Spinal cord (tissue), 10 donors: ENCODE measurements at places on chromosomes 3 and 15. TPM values are rescaled to one million over a fixed set of nuclear protein-coding genes. Genes with fewer than 3 reads are reported as not detected.
A peak's percentile ranks its signal among the peaks of the same experiment; 100 is the strongest.

- no peak for DNase-seq
Observed at GRCh38 chr3:141184430-141184829, 47.2 kb upstream of the PXYLP1 start.

DNA sequence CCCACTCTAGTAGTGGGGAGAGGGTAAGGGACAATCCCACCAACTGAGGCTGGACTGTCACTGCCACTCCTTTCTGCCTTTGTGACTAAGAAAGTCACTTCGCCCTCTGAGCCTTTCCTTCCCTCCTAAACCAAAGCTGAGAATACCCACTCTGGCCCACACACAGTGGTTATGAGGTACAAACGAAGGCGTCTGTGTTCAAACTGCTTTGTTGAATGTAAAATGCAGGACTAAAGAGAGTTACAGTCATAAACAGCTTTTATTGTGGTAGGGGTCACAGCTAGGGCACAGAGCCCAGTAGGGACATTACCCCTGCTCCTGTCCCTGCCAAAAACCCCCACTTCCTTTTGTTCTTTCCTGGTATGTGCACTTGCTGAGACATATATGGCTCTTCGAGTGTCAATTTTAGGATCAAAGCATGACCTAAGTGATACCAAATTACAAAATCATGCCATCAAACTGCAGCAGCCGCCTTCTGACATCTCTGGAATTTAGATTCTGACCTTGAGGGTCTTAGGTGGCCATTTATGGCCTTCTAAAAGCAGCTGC lies 45.1 kb downstream of the CTDSPL start:
- no peak for DNase-seq

DNA sequence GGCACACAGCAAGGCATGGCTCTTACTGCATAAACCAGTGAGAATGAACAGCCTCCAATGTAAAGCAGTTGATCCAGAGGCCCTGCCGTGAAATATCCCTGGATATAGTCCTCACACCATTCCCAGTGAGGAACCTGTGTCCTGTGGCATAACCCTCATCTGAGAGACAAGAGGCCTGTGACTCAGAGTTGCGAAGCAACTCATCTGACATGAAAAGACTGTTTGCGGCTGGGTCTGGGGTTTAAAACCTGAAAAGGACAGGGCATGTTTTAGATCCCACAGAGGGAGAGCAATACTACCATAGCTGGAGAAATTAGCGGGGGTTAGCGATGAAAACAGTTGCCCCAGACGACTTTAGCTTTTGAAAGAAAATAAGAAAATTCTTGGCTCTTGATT lies 165.3 kb upstream of the BHLHE40 start:
- DNase-seq: no peak

- DNase-seq: no peak
Observed at GRCh38 chr15:99135194-99135593, 30.3 kb downstream of the SYNM start.

- no peak for DNase-seq
Observed at GRCh38 chr3:132382688-132383194, 34.6 kb upstream of the DNAJC13 start.

- no peak for DNase-seq
Observed at GRCh38 chr3:41418961-41419691, 219.8 kb downstream of the CTNNB1 start.

- no peak for DNase-seq
Observed at GRCh38 chr3:168070919-168071318, 24.8 kb downstream of the GOLIM4 start.

GRCh38 chr3:89395456-89395855 lies 288.0 kb downstream of the EPHA3 start:
- DNase-seq: peak; percentile 50

- DNase-seq: no peak
Observed at GRCh38 chr15:45148076-45149059, 18.6 kb downstream of the DUOX1 start.

PPM1M gene
- polyA plus RNA-seq: 21.7 TPM

GRCh38 chr15:101010781-101011180 lies 91.6 kb downstream of the LRRK1 start:
- DNase-seq: no peak
